ENCODE measurements at places on chromosomes 2 and 18. TPM values are rescaled to one million over a fixed set of nuclear protein-coding genes. Genes with fewer than 3 reads are reported as not detected.

DNA sequence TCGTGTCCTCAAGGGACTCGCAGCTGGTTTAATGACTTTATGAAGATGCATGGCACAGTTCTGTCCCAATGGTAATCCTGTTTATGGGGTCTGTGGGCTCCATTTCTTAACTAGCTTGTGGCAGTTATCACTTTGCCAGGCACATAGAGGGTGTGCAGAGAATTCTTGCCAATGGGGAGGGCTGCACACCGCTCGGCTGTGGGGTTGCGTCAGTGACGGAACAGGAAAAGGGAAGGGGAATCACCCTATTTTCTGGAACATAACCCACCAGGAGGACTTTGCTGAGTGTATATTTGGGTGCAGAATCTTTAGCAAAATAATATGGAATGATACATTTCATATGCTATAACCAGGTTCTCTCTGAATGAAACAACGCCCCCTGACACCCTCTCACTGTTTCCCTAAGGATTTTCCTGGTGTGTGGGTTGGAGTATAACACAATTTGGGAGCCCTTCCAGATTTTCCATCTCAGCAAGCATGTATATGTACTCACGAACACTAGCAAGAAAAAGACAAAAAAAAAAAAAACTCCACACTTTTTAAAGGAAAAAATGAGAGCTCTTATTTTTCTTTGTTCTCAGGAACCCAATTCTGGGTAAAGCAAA, 43.9 kb upstream of the TRIB2 start:
- no peak for DNase-seq

- DNase-seq: no peak
Observed at GRCh38 chr2:143336719-143337210, 207.5 kb downstream of the ARHGAP15 start.

- DNase-seq: no peak
Observed at GRCh38 chr2:188330316-188331053, 38.8 kb downstream of the GULP1 start.

Gene IL1A
- 2.2 TPM for total RNA-seq
